CD4-positive, CD25-positive, alpha-beta regulatory T cell (primary cell): ENCODE measurements at places on chromosomes 7 and 10. TPM values are rescaled to one million over a fixed set of nuclear protein-coding genes. Genes with fewer than 3 reads are reported as not detected.

The ADCYAP1R1 gene
- polyA plus RNA-seq = not detected

The ANK3 gene
- 3.1 TPM for polyA plus RNA-seq

The C7orf33 gene
- polyA plus RNA-seq = not detected

The OR2A7 gene
- polyA plus RNA-seq = 0.28 TPM

The AP1S1 gene
- 7.1 TPM for polyA plus RNA-seq

The ADAP1 gene
- polyA plus RNA-seq = 5.4 TPM

The PRSS37 gene
- not detected for polyA plus RNA-seq

The FAM241B gene
- 18.0 TPM for polyA plus RNA-seq

The LEP gene
- polyA plus RNA-seq = not detected

The ENO4 gene
- not detected for polyA plus RNA-seq

The MRPS16 gene
- 132 TPM for polyA plus RNA-seq

The SLC13A4 gene
- polyA plus RNA-seq = not detected

The GRM8 gene
- not detected for polyA plus RNA-seq

The BTRC gene
- polyA plus RNA-seq = 7.3 TPM

The FRMPD2 gene
- not detected for polyA plus RNA-seq

The POM121L12 gene
- polyA plus RNA-seq = not detected

The MYOZ1 gene
- not detected for polyA plus RNA-seq

The ZPBP gene
- 0.28 TPM for polyA plus RNA-seq

The FAM25G gene
- not detected for polyA plus RNA-seq

The OPALIN gene
- not detected for polyA plus RNA-seq

The AKR1C3 gene
- polyA plus RNA-seq = 12.3 TPM

The HPS1 gene
- 65.2 TPM for polyA plus RNA-seq

The TRPV5 gene
- polyA plus RNA-seq = not detected

The ADAM8 gene
- polyA plus RNA-seq = 62.6 TPM

The GALNT11 gene
- polyA plus RNA-seq = 26.1 TPM

The ZNF239 gene
- polyA plus RNA-seq = 0.75 TPM

The PRF1 gene
- polyA plus RNA-seq = 187 TPM
